M059J (cell line): ENCODE measurements at places on chromosomes 7 and 10. TPM values are rescaled to one million over a fixed set of nuclear protein-coding genes. Genes with fewer than 3 reads are reported as not detected.

DNA sequence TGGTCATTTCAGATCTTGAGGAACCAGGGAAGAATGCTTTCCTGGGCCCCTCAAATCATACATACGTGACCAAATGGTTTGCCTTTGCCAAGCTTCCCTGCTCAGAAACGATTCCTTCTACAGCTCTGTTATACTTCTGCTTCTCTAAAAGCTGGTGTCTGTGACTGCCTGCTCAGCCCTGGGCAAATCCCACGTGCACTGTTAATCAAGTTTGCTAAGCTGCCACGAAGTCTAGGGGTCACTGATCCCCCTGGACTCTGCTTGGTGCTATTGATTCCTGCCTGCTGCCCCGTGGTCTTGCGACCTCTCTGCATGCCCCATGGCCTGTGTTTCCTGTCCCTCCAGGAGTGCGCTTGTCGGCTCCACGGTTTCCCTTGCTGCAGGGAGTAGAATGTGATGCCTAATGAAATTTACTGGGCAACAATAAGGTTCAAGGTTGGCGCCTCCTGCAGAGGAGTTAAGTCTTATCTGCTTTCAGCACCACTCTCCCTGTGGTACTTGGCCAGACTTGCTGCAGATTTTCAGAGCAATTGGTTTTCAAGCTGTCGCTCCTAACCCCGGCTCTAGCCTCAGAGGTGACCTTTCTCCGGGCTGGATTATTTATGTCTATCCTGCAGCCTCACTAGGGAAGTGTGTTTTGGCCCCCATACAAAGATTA is 201.6 kb upstream of the FZD8 start:
- DNase-seq: no peak

GRCh38 chr7:137439829-137440825 is 96.6 kb upstream of the PTN start:
- DNase-seq: no peak

GRCh38 chr10:33153251-33153967 is 181.1 kb downstream of the NRP1 start:
- no peak for DNase-seq

Gene CNNM1
- total RNA-seq: 1.6 and 2.4 TPM in 2 replicates

Gene DNAJB6
- 118 and 164 TPM in 2 replicates for total RNA-seq
